ENCODE measurements at places on chromosomes 16 and 17.

DNA sequence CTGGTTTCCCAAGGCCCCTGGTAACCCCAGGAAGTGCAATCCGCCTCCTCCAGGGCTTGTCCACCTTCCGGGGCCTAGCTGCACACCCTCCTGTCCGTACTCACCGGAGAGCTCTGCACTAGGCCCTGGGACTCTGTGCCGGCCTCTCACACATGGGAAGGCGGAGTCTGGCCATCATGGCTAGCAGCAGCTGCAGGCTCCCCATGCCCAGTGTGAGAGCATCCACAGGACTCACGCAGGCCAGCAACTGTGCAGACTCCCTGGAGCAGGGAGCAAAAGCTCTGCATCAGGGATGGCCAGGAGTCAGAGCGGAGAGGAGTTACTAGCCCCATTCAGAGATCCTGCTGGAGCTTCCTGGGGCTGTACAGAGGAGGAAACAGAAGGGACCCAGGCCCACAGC is 20.2 kb downstream of the FOXN1 start:
- no peak for DNase-seq

DNA sequence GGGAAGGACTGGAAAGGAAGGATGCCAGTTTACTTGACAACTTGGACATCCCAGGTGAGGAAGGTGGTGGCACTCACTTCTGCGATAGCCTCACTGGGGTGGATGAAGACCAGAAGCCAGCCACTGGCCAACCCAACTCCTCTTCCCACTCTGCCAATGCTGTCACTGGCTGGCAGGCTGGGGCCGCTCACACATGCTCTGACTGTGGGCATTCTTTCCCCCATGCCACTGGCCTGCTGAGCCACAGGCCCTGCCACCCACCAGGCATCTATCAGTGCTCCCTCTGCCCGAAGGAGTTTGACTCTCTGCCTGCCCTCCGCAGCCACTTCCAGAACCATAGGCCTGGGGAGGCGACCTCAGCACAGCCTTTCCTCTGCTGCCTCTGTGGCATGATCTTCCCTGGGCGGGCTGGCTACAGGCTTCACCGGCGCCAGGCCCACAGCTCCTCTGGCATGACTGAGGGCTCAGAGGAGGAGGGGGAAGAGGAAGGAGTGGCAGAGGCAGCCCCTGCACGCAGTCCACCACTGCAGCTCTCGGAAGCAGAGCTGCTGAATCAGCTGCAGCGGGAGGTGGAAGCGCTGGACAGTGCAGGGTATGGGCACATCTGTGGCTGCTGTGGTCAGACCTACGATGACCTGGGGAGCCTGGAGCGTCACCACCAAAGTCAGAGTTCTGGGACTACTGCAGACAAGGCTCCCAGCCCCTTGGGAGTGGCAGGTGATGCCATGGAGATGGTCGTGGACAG is 4.5 kb downstream of the ZNF646 start:
- no peak for DNase-seq

GRCh38 chr16:85347213-85347591 is 234.9 kb upstream of the CIBAR2 start:
- no peak for DNase-seq

- DNase-seq, result no peak
These were observed 258.0 kb downstream of the PMP22 start for GRCh38 chr17:15007147-15007553.

DNA sequence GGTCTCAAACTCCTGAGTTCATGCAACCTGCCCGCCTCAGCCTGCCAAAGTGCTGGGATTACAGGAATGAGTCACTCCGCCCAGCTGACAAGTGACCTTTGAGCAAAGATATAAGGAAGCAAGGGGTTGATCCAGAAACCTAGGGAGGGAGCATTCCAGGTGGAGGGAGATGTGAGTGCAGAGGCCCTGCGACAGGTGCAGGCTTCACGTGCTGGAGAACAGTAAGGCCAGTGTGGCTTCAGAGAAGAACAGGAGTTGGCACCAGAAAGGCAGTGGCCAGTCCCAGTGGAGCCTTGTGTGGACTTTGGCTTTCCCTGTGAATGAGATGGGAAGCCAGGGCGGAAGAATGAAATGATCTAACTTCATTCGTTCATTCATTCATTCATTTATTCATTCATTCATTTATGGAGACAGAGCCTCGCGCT is 73.6 kb upstream of the HAS3 start:
- no peak for DNase-seq

- no peak for DNase-seq
These were observed 3.3 kb upstream of the KLHL11 start for GRCh38 chr17:41868568-41868967.

- no peak for DNase-seq
These were observed 18.7 kb upstream of the KRT19 start for GRCh38 chr17:41546819-41547218.

- DNase-seq, result no peak
These were observed 863.5 kb downstream of the KCNJ2 start for GRCh38 chr17:71032746-71033273.

- DNase-seq, result no peak
These were observed 38.5 kb downstream of the ZNF276 start for GRCh38 chr16:89759746-89760340.
